Omental fat pad (tissue), 4 donors: ENCODE measurements at places on chromosomes 5 and 9. TPM values are rescaled to one million over a fixed set of nuclear protein-coding genes. Genes with fewer than 3 reads are reported as not detected.

GRCh38 chr5:142056816-142057696, 44.2 kb upstream of the GNPDA1 start:
- DNase-seq, result no peak

- DNase-seq, result no peak
These were observed 22.4 kb upstream of the RETREG1 start for GRCh38 chr5:16639206-16639605.

GRCh38 chr5:14173377-14174229, 30.5 kb downstream of the TRIO start:
- DNase-seq, result no peak

DNA sequence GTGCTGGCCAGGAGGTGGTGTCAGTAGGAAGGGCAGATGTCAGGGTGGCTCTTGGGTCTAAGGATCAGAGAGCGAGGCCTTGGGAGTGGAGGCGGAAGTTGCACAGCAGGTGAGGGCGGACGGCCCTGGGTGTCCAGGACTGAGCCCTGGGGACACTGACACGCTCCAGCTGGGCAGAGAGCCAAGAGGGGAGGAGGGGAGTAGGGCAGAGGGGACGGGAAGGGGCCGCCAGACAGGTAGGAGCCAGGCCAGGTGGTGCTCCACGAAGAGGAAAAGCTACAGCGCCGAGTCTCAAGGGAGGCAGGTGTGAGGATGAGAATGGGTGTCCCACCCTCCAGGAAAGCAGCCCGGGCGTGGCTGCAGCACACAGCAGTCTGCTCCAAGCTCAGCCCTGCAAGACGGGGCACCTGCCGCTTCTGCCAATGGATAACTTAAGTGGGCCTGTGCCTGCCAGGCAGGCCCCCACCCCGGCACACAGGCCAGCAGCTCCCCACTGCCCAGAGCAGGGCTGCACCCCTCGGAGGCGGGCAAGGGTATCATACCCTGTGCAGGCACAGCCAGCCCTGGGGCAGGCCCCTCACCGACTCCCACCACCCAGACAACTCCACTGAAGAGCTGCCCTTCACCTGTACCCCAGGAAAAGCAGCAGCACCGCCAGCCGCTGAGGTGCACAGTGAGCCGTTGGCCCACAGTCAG, 4.9 kb downstream of the TPRN start:
- no peak for DNase-seq

DNA sequence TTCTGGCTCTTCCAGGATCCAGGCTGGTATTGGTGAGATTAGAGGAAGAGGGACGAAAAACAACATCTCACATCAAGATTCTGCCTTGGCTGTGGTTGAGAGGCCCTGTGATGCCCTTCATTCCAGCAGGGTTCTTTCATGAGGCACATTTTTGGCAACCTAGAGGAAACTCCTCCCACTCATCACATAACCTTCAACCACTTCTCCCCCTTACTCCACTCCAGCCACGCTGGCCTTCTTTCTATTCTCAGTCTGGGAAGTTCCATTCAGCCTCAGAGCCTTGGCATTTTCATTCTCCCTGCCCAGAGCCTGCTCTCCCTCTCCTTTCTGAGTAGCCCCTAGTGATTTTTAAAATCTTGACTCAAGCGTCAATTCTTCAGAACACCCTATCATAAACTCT, 337.5 kb downstream of the ZSWIM6 start:
- DNase-seq, result no peak

The LHX6 gene
- 13.3 TPM for total RNA-seq

The IL5 gene
- total RNA-seq, result not detected

DNA sequence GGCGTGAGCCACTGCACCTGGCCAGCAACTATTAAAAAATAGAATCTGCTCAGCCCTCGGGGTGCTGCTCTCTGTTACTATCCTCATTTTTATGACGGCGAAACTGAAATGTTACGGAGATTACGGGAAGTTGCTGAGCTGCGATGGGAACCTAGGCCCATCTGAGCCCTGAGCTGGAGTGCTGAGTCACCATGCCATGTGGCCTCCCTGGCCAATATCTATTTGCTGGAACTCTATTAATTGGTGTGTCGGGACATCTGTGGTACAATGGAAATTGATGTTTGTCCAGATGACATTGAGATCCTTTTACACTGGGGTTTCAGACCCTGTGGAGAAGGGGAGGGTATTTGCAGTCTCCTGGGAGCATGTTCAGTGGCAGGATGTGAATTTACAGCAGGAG, 8.1 kb downstream of the PRDM12 start:
- no peak for DNase-seq

DNA sequence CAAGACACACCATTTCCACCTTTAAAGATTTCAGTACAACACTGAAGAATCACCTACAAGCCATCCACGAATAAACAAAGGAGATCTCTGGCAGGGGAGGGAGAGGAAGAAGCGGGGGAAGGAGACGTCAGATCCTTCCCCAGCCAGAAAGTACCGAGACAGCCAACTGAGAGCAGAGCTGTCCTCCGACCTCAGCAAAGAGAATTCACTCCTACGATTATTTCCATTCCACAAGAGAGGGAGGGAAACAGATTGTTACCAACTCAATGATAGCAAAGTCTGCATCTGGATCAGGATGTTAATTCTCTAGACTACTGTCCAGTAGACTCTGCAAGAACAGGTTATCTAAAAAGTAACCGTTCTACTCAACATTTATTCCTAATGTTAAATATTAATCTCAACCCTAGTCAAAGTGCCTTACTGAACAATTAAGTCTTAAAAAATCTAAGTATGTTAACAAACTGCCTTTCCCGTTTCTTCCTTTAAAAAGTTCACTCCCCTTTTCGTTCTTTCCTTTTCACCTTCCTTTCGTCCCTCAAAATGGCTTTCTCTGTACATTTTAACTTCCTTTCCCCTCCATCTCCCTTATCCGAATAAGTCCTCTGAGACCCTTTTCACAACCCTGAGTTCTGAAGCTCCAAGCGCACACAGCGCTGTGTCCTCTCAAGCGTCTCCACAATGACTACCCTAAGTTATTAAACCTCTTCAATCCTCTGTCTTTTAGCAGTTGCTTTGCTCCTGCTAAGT, 1.4 kb downstream of the CHD1 start:
- DNase-seq, result no peak

GRCh38 chr5:35813521-35813920, 43.2 kb upstream of the IL7R start:
- no peak for DNase-seq

DNA sequence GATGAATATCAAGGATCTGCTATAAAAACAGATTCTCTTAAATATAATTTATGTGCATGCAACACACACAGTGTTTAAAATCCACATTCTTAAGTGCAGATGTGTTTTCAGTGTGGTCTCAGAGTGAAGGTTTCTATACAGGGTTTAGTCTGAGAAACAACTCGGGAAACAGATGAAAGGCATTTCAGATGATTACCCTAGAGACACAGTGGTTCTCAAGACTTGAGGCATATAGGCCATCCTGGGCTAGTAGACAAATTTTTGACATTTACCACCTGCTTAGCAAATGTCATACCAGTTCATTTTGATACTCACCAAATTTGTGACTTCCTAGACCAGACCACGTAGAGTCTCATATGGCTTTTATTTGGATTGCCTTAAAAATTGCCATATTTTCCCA, 216.5 kb downstream of the ARL15 start:
- no peak for DNase-seq

- no peak for DNase-seq
These were observed 165.3 kb upstream of the FBXL7 start for GRCh38 chr5:15334551-15335266.

GRCh38 chr5:166358127-166358830, 1933.2 kb upstream of the WWC1 start:
- DNase-seq, result no peak

DNA sequence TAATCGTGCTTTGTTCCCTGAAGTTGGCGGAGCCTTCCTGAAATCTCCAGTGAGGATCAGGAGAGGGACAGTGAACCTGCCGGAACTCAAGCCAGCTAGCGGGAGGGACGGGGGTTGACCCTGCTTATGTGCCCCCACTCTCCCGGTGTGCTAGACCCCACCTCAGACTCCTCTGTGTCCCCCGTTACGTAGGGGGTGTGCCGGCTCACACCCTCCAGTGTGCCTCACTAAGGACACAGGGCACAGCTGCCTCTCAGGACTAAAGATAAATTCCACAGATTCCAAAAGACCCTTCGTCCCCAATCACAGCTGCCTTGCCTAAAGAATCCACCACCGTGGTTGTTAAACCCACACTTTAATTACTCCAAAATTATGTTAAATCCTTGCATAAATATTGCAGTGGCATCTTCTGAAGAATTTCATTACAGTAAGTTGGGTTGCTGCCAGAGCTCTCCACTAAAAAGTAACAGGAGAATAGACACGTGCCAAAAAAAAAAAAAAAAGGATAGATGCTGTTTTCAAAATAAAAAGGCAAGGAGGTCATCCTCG, 73.7 kb downstream of the GTF3C4 start:
- DNase-seq, result no peak

The FOXD4L5 gene
- total RNA-seq, result 0.48 TPM

DNA sequence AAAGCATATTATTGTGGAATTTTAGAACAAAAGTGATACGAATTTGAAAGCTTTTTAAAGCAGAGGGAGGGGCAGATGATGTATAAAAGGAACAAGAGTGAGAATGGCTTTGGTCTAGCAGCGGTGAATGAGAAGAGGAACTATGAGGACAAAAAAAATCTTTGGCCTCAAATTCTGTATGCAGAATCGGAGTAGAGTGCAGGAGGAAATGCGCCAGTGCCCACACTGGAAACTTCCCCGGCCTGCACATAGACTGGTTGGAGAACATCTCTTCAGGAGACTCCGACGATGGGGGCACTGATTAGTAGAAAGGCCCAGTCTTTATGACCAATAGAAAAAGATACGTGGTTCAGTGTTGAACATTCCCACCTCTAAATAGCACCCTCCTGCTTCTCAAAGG, 51.3 kb downstream of the SLC46A2 start:
- no peak for DNase-seq

The ABO gene
- 1.8 TPM for total RNA-seq

DNA sequence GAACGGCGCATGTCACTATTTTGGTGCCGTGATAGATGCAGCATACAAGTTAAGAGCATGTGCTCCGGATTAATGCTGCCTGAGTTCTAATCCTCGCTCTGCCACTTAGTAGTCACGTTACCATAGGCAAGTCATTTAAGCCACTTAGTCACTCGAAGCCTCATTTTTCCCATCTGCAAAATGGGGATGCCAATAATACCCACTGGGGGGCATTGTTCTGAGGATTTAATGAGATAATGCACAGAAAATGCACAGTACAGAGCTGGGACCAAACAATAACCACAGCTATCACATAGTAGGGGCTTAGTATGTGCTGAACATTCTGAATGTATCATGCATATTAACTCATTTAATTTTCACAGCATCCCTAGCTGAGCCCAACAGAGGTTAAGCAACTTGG, 9.1 kb downstream of the NIPAL4 start:
- no peak for DNase-seq

DNA sequence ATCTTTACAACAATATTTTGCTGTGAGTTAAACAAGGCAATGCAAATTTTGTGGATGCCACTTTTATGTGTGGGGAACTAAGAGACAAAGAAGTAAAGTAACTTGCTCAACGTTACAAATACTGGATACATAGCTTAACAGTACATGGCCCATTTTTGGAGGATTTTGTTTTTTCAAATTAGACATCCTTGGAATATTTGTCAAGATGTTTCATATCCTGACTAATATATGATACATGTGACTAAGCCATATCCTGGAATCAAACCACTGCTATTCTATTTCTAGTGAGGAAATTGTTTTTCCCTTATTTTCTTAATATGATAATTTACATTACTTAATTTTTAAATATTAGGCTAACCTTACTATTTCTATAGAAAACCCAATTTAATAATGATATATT, 529.8 kb downstream of the DMRTA1 start:
- DNase-seq, result no peak

The GFI1B gene
- not detected for total RNA-seq

The RNF38 gene
- total RNA-seq, result 19.9 TPM

DNA sequence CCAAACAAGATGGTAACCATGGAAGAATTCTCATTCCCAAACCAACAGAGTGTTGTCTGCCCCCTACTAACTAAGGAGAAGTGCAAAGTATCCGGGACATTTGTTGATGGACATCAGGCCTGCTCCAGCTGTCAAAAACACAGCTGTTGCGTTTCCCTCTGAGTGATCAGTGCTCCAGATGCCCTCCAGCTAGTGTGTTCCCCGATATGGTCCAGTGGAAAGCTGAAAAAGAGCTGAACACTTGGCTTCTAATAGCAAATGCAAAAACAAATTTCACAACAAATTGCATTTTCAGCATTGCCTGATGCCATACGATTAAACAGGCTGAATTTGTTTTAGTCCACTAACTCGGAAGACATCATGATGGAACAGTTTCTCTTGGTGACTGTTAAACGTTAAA, 1398.7 kb downstream of the PTPRD start:
- no peak for DNase-seq

The PCDHGA2 gene
- total RNA-seq, result 2.0 TPM

DNA sequence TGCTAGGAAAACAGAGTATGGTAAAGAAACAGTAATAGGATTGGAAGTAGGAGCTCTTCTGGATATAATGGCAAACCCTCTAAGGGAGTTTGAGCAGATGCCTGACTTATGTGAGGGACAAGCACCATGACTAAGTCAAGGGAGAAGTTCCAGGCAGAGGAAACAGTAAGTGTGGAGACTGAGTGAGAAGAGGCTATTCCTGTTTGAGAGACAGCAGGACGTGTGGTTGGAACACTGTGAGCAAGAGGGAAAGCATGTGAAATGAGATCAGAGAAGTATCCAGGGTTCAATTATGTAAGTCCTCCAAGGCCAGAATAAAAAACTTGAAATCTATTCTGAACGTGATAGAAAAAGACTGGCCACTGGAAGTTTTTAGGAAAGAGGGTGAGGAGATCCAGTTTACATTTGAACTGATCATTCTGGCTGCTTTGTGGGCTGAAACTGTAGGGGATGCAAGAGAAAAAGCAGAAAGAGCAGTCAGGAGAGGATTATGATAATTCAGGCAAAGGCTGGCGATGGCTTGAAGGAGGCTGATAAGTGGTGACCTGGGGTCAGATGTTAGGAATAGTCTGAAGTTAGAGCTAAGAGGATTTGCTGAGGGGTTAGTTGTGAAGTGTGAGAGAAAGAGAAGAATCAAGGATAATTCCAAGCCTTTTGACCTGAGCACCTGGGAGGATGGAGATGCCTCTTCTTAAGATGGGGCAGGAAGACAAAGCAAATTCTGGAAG, 19.2 kb downstream of the DMAC1 start:
- DNase-seq, result no peak

- no peak for DNase-seq
These were observed 63.1 kb downstream of the CAST start for GRCh38 chr5:96725257-96725656.

DNA sequence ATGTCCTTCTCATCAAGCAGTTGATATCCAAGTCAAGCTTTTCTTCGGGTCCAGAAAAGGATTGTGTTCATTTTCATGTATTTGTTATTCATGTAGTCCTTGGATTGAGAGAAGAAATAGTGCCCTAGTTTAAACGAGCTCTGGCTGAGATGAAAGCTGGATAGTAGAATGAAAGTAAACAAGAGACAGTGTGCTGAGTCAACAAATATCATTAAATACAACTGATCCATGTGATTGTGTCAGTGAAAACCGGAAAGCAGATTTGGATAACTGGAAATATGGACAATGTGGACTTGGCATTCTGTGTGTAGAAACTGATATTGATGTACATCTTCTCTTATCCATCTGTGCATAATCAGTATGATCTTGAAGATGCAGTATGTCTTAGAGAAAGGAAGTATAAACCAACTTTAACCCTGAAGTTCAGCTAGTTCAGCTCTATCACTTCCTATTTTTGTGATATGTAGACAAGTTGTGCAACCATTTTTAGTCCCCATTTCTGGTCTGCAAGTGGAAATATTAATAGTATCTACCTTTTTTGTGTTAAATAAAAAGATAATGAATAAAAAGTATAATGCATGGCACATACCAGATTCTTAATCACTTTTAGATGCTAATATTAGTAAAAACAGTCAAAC, 4.4 kb downstream of the MUSK start:
- DNase-seq, result no peak

GRCh38 chr5:65102976-65103711, 334.4 kb downstream of the CWC27 start:
- DNase-seq, result no peak
